M059J (cell line): ENCODE measurements at places on chromosomes 1 and 21. TPM values are rescaled to one million over a fixed set of nuclear protein-coding genes. Genes with fewer than 3 reads are reported as not detected.

- no peak for DNase-seq
Observed at GRCh38 chr1:119489201-119489600, 17.8 kb upstream of the HSD3B1 start.

DNA sequence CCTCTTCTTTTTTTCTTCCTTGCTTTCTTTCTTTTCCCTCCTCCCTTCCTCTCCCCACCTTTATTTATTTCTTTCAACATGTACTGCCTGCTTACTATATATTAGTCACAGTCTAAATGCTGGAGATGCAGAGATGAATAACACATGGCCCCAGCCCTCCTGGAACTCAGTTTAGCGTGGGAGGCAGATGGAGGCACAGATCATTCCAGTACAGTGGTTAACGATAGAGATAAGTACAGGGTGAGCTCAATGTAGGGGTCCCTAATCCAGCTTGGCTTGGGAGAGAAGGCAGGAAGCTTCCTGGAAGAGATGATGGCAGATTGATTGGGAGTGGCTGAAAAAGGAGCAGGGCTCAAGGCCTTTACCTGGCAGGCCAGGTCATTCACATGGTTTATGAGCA is 55.6 kb upstream of the PPP2R5A start:
- DNase-seq, result no peak

- DNase-seq, result no peak
Observed at GRCh38 chr1:10789047-10789791, 7.2 kb downstream of the CASZ1 start.

DNA sequence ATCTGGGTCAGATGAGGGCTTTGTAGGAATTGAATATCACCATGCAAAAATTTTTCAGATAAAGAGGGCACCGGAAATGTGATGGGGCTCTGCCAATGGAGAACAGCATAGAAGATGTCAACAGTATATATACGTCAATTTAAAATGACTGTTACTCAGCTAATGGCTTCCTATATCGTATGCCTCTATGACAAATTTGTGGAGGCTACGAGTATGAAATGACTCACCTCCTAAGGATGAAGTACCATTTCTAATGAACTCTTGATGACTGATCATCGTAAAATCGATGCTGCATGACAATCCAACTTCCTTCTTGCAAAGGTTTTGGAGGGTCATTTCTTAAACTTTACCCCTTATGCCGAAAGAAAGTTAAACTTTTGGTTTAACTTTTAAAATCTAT is 450.3 kb upstream of the ZP4 start:
- DNase-seq, result peak; percentile 42

GRCh38 chr1:99829269-99829668 is 20.9 kb upstream of the AGL start:
- no peak for DNase-seq

DNA sequence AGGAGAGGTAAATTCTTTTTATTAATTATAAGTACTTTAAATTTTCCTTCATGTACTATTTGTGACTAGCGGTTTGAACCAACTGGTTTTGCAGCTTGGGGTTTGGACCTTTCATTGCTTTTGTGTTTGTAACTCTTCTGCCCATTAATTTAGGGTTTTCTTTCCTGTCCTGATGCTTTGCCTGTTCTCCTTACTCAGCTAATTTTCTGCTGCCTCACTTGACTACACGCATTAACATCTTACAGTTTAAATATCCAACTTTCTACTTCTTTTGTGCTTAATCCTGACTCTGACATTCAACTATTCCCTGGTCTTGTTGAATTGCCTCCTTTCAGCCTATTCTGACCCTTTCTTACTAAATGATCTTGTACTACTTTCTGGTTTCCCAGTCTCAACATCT is 135.6 kb downstream of the PTPRC start:
- no peak for DNase-seq

DNA sequence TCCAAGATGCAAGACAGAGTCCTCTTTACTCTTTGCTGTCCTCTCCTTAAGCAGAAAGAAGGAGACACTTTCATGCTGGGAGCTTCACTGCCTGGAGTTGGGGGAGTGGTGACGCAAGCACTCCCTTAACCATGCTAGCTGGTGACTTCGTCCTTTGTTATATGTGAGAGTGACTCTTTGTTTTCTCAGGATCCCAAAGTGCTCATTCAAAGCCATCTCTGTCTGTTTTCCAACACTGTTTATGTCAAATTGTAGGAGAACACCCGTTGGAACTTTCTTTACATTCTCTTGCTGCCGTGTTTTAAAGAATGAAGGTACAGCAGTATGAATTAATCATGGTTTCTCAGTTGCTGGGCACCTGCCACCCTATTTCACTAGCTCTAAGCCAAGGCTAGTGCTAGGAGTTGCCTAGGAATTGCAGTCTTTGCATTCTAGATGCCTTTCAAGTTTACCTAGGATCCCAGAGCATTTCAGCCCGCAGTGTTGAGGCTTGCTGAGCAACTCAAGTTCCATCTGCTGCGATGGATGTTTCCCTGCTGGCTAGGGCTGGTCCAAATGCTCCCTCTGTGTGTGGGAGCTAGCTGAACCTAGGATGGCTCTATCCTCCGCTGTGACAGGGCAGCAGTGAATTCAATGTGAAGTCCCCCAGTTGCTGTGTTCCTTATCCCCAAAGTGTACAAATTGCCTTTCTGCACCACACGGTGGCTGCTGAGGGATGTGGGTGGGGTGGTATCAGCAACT is 82.6 kb upstream of the GPR52 start:
- DNase-seq, result no peak

- no peak for DNase-seq
Observed at GRCh38 chr1:25807480-25808390, 7.7 kb downstream of the SELENON start.

GRCh38 chr1:90412563-90412962 is 304.5 kb downstream of the BARHL2 start:
- no peak for DNase-seq

GRCh38 chr1:40653851-40654537 is 11.5 kb downstream of the RIMS3 start:
- no peak for DNase-seq

GRCh38 chr1:32111789-32112188 is 3.9 kb downstream of the KPNA6 start:
- DNase-seq, result peak; percentile 18

CYP2J2 gene
- 1.7 and 3.2 TPM in 2 replicates for total RNA-seq

GATAD2B gene
- 8.7 and 11.0 TPM in 2 replicates for total RNA-seq

PGLYRP4 gene
- total RNA-seq, result not detected in 2 replicates

RNU1-3 gene
- total RNA-seq, result not detected in 2 replicates

CELA2A gene
- not detected in 2 replicates for total RNA-seq

TRIM17 gene
- total RNA-seq, result not detected in 2 replicates
